Mesothelial cell of epicardium (in vitro differentiated cells): ENCODE measurements at places on chromosomes 7 and 10. TPM values are rescaled to one million over a fixed set of nuclear protein-coding genes. Genes with fewer than 3 reads are reported as not detected.

Gene HPSE2
- 1.7 to 2.5 TPM (median 2.3 TPM) in 3 replicates for total RNA-seq

- DNase-seq = no peak
Observed at GRCh38 chr7:142422621-142423020, 164.8 kb upstream of the PRSS58 start.

GRCh38 chr10:73816917-73817729, 5.7 kb upstream of the NDST2 start:
- no peak for DNase-seq

- DNase-seq = no peak
Observed at GRCh38 chr10:119522747-119523426, 19.6 kb downstream of the RGS10 start.

DNA sequence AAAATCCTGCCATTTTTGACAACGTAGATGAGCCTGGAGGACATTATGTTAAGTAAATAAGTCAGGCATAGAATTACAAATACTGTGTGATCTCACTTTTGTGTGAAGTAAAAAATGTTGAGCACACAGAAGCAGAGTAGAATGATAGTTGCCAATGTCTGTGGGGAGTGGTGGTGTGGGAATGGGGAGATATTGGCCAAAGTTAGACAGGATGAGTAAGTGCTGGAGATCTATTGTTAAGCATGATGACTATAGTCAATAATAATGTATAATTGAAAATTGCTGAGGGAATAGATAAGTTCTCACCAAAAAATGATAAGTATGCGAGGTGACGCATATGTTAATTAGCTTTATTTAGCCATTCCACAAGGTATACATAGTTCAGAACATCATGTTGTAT, 92.0 kb downstream of the GPR85 start:
- no peak for DNase-seq
